Stimulated activated CD8-positive, alpha-beta memory T cell treated with anti-CD3 and anti-CD28 coated beads, Interleukin-7, amount 100 ng/mL, for 1 hour (primary cell): ENCODE measurements at places on chromosomes 3 and 15.

DNA sequence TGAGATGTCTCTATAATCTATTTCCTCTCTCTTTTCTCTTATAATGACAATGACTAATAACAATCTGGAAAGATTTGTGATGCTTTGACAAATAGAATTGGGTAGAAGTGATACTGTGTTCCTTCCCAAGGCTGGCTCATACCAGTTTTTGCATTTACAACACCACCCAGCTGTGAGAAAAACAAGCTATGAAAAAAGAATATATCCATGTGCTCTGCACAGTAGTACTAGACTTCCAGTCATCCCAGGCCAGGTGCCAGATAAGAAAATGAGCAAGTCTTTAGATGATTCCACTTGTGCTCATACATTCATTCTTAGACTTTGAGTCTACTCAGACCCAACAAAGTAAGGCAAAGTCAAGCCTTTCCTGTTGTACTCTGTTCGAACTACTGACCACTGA, 350.2 kb upstream of the POU1F1 start:
- DNase-seq: no peak

GRCh38 chr3:197586181-197586580, 30.4 kb upstream of the BDH1 start:
- no peak for DNase-seq

DNA sequence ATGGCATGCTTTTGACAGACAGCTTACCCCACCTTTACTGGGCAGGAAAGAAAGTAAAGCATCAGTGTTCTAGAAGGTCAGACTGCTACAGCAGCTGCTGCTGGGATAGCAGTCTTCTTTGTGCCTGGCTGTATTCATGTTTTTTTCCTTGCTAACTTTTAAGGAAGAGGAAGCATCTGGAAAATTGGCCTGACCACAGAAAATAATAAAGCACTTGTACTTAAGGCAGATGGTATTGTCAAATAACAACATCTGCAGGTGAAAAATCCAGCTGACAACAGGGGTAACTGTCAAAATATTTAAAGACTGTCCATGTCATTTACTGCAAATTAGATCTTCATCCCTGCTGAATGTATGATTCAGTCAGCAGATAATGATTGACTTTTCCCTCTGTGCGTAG, 229.0 kb downstream of the OXSM start:
- DNase-seq: no peak

GRCh38 chr3:54733106-54734006, 194.5 kb downstream of the LRTM1 start:
- no peak for DNase-seq

DNA sequence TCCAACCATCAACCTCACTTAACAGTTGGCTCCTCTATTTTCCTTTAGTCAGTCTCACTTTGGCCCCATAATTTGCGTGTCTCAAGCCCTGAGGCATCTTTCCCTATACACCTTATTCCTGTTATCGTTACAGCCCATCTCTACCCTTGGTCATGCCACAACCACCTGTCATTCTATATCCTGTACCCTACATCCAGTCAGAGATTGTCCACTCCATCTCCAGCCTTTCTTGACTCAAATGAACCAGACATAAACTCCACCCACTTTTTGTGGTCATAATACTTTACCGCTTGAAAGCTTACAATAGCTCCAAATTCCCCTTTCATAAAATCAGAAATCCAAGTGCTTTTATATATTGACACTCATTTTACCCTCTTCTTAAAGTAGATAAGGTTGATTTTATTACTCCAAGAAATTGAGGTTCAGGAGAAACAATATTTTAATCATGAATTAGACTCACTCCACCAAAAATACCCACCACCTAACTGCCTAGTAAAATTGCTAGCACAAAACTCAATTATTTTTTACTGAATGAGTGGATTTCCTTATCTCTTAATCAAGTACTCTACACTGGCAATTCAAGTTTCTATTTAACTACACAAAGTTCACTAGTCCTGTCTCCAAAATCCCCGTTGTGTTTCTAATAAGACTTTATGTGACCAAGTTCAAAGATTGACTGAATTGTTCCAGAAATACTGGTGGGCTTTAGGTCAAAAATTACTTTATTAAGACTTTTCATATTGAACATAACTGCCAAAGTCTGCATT, 9.1 kb downstream of the CCR4 start:
- no peak for DNase-seq

DNA sequence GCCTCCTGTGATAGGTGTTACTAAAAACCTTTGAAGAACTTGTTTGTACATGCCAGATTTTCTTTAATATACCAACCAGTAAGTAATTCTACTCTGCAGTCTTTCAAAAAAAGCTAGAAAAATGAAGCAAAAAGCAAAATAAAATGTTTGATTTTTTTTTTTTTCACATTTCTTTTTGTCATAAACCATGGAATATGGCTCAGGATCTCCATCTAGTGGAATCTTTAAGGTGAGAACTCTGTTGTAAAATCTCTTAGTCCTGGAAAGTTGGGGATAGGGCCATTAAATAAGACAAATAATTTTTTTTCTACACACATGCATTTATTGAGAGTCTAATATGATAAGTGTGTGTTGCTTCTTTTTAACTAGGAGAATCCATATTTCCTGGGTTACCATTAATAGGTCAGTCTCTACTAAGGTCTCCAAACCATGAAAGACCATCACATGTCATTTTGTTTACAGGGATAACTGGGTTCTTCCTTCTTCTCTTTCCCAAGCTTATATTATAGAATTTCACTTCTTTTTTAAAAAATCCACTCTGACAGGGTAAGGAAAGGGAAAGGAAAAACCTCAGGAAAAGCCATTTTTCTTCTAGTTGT, 84.6 kb downstream of the SLC9A9 start:
- no peak for DNase-seq

GRCh38 chr3:58900386-58900785, 149.4 kb downstream of the CFAP20DC start:
- DNase-seq: no peak

DNA sequence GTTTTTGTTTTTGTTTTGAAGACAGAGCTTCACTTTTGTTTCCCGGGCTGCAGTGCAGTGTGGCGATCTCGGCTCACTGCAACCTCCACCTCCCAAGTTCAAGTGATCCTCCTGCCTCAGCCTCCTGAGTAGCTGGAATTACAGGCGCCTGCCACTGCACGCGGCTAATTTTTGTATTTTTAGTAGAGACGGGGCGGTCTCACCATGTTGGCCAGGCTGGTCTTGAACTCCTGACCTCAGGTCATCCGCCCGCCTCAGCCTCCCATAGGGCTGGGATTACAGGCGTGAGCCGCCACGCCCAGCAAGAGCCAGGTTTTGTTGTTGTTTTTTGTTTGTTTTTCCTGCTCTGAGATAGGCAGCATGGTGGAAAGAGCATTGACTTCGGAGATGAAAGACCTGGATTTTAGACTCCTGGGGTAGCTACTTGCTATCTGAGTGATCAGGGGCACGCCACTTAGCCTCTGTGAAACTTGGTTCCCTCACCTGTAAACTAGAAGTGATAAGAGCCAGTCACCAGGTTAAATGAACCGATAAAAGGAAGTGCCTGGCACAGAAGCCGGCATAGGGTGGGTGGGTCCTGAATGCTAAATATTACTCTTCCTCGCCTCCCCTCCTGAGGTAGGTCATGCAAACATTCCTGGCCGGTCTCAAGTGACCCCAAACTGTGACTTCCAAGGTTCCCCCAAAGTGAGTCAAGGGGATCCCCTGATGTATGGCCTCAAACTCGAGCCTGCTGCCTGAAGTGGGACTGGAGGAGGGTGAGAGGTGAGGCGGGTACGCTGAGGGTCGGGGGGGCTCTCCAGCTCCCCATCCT, 62.9 kb upstream of the MCF2L2 start:
- DNase-seq: no peak

GRCh38 chr15:59845942-59846499, 156.9 kb upstream of the BNIP2 start:
- DNase-seq: no peak

DNA sequence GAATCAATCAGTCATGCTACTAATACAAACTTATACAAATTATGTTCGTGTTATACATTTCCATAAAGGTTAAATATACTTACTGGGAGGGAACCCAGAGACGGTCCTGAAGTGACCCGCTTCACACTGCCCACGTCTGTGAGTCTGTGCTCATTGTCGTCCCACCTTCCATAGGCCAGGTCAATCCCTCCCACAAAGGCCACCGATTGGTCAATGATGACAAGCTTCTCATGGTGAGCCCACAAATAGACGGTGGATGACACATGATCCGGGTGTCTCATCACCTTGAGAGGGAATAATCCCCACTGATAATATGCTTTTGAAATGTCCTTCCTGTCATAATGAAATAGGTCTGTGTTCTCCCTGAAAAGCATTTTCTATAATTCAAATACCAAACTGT, 121.7 kb downstream of the PLD1 start:
- no peak for DNase-seq

DNA sequence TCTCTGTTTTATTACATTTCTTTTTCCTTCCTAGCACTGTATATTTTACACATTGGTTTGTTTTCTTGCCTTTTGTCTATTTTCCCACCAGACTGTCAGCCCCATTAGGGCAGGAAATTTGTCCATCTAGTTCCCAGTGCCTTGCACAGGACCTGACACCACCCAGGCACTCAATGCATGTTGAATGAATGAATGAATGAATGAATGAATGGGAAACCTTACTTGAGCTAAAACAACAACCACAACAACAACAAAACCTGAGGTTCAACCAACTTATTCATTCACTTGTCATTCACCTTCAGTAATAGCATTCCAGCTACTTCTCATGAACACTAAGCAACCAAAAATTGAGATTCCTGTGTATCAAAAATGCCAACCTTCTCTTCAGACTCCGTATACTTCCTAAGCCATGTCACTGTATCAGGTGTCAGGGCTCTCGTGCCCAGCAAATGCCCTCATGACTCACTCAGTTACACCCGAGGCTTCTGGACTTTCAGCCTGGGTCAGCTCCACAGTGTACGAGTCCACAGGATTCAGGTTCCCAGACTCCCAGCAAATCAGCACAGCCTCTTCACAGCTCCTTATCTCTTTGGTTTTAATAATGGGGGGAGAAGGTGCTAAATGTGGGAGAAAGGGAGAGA, 37.3 kb downstream of the FSD2 start:
- no peak for DNase-seq

DNA sequence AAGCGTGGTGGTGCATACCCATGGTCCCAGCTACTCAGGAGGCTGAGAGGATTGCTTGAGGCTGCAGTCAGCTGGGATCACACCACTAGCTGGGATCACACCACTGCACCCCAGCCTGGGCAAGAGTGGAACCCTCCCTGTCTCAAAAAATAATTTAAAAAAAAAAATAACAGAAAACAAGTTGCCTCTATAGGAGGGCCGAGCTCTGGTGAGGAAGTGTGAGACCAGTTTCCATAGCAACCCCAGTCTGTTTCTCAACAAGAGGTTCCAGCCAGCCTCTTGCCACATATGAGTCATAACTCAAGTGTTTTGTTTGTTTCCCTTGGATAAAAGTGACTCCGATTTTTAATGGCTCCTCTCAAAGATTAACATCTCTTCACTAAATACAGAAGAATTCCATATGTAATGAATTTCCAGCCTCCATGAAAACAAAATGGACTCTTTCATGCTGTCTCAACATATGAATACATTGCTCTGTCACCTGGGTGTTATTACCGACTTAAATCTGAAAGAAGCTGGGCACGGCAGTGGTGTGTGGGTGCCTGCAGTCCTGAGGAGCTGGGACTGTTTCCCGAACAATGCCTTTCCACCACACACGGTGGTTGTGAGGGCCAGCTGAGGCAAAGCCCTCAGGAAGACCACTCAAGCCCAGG, 19.7 kb downstream of the TMEM43 start:
- DNase-seq: peak; percentile 43

GRCh38 chr3:36840453-36840921, 76.1 kb upstream of the DCLK3 start:
- DNase-seq: no peak

DNA sequence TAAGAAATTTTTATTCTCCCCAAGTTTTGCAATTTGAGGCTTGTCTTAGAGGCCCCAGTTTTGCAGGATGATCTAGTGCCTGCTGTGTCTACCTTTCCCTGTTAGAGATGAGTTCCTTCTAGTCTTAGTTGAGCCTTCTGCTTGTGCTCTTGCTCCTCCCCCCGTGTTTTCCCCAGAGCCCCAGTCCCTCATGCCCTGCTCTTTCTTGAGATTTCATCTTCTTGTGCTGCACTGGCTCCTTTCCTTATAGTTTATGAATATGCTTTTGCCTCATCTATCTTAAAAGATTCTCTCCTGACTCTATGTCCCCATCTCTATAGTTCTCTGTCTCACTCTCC, 4.7 kb downstream of the GAP43 start:
- no peak for DNase-seq

- peak; percentile 35 for DNase-seq
These were observed 37.9 kb downstream of the RPL39L start for GRCh38 chr3:187101184-187102072.

GRCh38 chr3:94069194-94069813, 6.4 kb downstream of the NSUN3 start:
- no peak for DNase-seq

- DNase-seq: no peak
These were observed 25.8 kb upstream of the ALDH1A3 start for GRCh38 chr15:100853676-100854440.

GRCh38 chr15:90808517-90809235, 59.7 kb upstream of the FURIN start:
- no peak for DNase-seq

- DNase-seq: no peak
These were observed 237.4 kb upstream of the TGFBR2 start for GRCh38 chr3:30368978-30369377.

GRCh38 chr15:90412356-90413194, 24.5 kb downstream of the IQGAP1 start:
- DNase-seq: no peak

GRCh38 chr3:72763751-72764440, 84.3 kb downstream of the SHQ1 start:
- DNase-seq: no peak

- no peak for DNase-seq
These were observed 22.1 kb downstream of the ATP2B2 start for GRCh38 chr3:10483364-10483675.

- no peak for DNase-seq
These were observed 294.3 kb downstream of the LRTM1 start for GRCh38 chr3:54633444-54634121.

DNA sequence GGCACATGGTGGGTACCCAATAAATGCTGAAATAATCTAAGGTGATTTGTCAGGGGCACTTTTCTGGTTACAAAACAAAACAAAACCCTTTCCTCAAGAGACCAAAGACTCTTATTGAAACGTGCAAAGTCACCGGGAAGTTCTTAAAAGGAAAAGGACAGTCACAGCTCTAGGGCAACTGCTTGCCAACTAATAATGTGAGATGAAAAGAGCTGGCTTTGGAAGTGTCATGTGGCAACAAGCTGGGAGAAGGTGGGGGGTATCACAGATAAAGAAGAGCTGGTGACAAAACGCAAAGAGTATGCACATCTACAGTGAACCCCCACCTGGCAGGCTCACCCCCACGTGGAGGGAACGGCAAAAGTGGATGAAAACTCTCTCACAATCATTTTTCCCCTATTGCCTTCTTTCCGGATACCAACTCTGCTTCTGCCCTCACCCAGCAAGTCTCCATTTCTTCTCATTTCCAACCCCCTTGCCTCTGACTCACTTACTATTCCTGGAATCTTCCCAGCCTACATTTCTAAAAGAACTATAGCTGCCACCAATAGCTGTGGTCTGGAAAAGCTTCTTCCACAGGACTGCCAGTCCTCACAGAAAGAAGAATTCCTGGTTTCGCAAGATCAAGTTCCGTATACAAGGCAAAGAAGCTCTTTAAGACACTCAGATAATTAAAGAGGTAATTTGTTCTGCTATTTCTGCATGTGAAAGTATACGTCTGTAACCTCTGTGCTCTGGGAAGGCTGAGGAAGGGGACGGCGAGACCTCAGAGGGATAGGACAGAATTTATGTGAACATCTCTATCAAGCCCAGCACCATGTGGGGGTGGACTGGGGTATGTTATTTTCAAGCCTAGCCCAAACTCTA, 21.8 kb upstream of the ANPEP start:
- DNase-seq: no peak

- DNase-seq: no peak
These were observed 1039.1 kb downstream of the NAALADL2 start for GRCh38 chr3:175898194-175898593.
